ENCODE measurements at places on chromosomes 16 and 17. TPM values are rescaled to one million over a fixed set of nuclear protein-coding genes. Genes with fewer than 3 reads are reported as not detected.

The PRSS22 gene
- polyA plus RNA-seq: not detected

The HS3ST3B1 gene
- polyA plus RNA-seq: 3.0 TPM

The RNU2-1 gene
- not detected for polyA plus RNA-seq

The SLC5A11 gene
- polyA plus RNA-seq: not detected

DNA sequence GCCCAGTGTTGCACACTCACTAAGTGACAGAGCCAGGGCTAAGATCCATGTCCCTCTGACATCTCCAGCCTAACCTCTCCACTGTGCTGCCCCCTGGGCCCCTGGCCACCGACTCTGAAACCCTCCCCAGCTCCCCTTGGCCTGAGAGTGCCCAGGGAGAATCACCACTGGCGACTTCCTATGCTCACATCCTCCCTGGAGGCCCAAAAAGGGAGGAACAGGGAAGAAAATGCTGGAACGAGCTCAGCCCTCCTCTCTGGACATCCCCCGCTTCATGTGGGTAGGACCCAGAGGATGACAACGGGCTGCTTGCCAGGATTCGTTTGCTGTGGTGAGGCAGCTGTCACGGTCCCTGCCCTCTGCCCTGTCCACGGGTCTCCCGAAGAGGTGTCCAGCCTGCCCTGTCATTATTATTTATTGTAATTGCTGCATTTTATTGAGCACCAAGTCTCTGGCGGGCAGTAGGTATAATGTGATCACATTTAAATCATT lies 153.5 kb upstream of the RPL38 start:
- no peaks in the 10 kb centered on the region for H3K4me1 ChIP-seq
- no peak overlapping the region for H3K4me3 ChIP-seq
- no peak for DNase-seq
- no peak overlapping the region for H3K27ac ChIP-seq
- no peaks in the 10 kb centered on the region for H3K36me3 ChIP-seq
- H3K27me3 ChIP-seq: peaks cover 23% of the 10 kb centered on the region

DNA sequence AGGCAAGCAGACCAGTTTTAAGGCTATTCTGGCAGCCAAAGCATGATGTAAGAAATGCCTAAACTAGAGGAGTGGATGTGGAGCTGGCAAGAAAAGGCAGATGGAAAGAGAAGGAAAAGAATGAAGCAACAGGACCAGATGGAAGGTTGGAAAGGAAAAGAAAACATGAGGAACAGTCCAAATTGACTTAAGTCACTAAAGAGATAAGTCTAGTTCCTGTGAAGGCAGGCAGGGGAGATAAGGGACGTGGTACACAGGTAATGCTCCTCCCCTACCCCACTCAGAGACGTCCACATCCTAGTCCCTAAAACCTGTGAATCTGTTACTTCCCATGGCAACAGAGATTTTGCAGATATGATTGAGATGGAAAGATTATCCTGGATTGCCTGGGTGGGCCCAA lies 43.5 kb downstream of the TEX2 start:
- no peaks in the 10 kb centered on the region for H3K36me3 ChIP-seq
- no peak overlapping the region for H3K4me3 ChIP-seq
- no peaks in the 10 kb centered on the region for H3K27me3 ChIP-seq
- DNase-seq: no peak

DNA sequence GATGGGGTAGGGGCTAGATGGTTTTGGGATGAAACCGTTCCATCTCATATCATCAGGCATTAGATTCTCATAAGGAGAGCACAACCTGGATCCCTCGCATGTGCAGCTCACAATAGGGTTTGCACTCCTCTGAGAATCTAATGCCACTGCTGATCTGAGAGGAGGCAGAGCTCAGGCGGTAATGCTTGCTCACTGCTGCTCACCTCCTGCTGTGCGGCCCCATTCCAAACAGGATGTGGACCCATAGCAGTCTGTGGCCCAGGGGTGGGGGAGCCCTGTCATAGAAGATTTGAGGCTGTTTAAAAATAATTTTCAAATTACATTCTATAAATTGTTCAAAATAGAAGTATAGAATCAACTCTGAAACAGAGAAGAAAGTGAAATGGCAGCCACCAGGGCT lies 50.8 kb downstream of the PHKB start:
- no peak for DNase-seq
- no peak overlapping the region for H3K4me3 ChIP-seq

GRCh38 chr16:72857834-72858664 lies 189.9 kb downstream of the ZFHX3 start:
- H3K4me3 ChIP-seq: no peak overlapping the region
- no peaks in the 10 kb centered on the region for H3K36me3 ChIP-seq
- peaks cover 15% of the 10 kb centered on the region for H3K4me1 ChIP-seq
- H3K27me3 ChIP-seq: no peaks in the 10 kb centered on the region
- no peak for DNase-seq

DNA sequence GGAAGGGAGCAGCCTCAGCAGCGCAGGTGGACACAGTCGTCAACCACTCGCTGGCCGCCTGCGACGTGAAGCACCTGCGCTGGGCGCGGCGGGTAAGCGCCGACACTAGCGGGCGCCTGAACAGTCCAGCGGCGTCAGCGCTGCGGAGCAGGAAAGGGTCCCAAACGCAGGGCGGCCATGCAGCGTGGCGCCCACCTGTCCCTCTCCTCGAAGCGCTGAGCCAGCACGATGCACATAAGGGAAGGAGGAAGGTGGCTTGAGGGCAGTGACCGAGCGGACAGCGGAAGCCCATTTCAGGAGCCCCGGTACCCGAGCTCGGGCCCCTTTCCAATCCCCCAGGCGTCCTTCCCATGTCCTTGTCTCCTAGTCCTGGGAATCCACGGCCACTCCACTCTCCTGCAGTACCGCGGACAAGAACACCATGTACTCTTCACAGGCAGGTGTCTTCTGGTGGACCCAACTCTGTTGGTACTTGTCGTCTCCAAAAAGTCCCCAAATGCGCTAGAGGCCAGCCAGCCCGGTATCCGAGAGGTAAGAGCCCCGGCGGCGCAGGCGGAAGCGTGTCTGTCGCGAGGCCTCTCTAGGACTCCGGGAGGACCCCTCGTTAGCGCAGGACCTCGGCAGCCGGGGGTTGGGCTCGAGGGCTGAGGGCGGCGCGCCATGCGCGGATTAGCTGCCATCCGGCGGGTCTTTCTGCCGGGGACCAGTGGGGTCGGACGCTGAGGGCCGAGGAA lies 14.4 kb downstream of the ZNF232 start:
- H3K27ac ChIP-seq: peak overlapping the region; percentile 96
- peaks cover 20% of the 10 kb centered on the region for H3K4me1 ChIP-seq
- peak overlapping the region; percentile 98 for H3K4me3 ChIP-seq
- H3K27me3 ChIP-seq: no peaks in the 10 kb centered on the region
- DNase-seq: peak; percentile 70
- peaks cover 28% of the 10 kb centered on the region for H3K36me3 ChIP-seq

DNA sequence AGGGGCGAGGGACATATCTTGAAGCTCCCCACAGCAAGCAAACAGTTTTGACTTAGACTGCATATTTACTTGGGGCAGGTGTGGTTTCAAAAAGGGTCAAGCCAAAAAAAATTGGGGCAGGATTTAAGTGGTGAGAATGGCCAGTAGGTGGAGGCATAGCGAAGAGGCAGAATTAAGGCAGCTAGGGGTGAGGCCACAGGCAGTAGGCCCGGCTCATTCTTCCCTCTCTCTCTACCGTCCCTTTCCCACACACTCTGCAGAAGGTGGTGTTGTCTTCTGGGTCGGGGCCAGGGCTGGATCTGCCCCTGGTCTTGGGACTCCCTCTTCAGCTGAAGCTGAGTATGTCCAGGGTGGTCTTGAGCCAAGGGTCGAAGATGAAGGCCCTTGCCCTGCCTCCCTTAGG lies 2.6 kb downstream of the SHBG start:
- DNase-seq: no peak
- H3K4me1 ChIP-seq: no peaks in the 10 kb centered on the region
- H3K27ac ChIP-seq: peak overlapping the region; percentile 57
- peak overlapping the region; percentile 37 for H3K4me3 ChIP-seq
- H3K27me3 ChIP-seq: peaks cover 14% of the 10 kb centered on the region

- H3K27me3 ChIP-seq: no peaks in the 10 kb centered on the region
- H3K27ac ChIP-seq: peak overlapping the region; percentile 57
- no peak for DNase-seq
- H3K36me3 ChIP-seq: no peaks in the 10 kb centered on the region
- peak overlapping the region; percentile 77 for H3K4me3 ChIP-seq
These were observed 680 bp downstream of the ZNF629 start for GRCh38 chr16:30786115-30786935.

DNA sequence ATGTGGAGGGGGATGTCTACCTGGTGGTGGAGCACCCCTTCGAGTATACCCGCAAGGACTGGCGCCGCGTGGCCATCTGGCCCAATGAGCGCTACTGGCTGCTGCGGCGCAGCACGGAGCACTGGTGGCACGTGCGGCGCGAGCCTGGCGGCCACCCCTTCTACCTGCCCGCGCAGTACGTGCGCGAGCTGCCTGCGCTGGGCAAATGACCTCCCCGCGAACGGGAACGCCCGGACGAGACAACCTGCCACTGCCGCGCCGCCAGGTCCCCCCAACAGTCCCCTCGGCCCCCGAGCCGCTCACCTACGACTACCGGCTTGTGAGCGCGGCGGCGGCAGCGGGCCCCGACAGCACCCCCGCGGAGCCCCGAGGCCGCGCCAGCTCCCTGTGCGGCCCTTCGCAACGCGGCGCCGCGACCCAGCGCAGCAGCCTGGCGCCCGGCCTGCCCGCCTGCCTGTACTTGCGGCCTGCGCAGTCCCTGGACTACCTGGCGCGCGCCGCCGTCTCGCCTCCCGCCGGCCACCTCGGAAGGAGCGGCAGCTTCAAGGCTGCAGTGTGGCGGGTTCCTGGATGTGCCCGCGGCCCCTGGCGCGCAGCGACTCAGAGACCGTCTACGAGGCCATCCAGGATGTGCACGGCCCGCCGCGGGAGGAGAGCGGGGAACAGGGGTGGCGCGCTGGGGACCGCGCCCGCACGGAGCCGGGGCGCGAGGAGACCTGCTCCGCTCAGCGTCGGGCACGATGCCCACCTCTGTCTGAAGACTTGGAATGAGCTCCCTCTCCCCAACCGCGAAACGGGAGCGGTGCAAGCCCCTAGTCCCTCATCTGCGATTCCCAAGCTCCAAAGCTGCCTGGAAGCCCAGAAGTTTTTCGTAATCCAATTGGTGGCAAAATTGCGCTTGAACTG lies 48.7 kb upstream of the AMZ2 start:
- DNase-seq: peak; percentile 35
- no peaks in the 10 kb centered on the region for H3K36me3 ChIP-seq
- H3K4me1 ChIP-seq: peaks cover 44% of the 10 kb centered on the region
- H3K27ac ChIP-seq: peak overlapping the region; percentile 66
- peaks cover 7% of the 10 kb centered on the region for H3K27me3 ChIP-seq

DNA sequence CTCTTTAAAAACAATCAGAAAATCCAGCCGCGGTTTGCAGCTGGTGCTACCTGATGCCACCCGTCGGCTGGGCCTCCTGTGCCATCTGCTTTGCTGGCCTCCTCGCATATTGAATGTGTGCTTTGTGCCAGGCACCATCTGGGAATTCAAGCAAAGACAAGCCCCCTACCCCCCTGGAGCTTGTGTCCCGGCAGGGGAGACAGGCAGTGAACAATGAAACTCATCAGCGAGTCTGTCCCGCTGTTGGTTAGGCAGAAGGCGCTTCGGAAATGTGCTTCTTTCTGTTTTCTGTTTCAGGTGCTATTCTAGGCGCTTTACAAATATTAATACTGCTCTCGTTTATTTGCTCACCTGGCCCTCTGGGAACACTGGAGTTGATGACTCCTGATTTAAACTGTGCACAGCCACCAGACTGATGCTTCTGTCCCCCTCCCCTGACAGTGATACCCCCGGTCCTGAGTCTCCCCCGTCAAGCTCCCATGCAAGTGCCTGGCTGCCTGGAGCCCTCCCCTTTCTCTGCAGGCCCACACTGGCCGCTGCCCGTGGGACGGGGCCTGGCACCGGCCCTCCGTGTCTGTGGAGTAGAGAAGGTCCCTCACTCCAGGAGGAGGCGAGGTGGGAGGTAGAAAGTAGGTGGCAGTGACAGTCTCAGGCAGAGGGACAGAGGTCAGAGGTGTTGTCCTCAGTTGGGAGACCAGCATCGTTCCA lies 126.1 kb upstream of the PLCG2 start:
- H3K27ac ChIP-seq: no peak overlapping the region
- peaks cover 11% of the 10 kb centered on the region for H3K4me1 ChIP-seq
- DNase-seq: no peak
- H3K27me3 ChIP-seq: no peaks in the 10 kb centered on the region
- peaks cover 6% of the 10 kb centered on the region for H3K36me3 ChIP-seq

DNA sequence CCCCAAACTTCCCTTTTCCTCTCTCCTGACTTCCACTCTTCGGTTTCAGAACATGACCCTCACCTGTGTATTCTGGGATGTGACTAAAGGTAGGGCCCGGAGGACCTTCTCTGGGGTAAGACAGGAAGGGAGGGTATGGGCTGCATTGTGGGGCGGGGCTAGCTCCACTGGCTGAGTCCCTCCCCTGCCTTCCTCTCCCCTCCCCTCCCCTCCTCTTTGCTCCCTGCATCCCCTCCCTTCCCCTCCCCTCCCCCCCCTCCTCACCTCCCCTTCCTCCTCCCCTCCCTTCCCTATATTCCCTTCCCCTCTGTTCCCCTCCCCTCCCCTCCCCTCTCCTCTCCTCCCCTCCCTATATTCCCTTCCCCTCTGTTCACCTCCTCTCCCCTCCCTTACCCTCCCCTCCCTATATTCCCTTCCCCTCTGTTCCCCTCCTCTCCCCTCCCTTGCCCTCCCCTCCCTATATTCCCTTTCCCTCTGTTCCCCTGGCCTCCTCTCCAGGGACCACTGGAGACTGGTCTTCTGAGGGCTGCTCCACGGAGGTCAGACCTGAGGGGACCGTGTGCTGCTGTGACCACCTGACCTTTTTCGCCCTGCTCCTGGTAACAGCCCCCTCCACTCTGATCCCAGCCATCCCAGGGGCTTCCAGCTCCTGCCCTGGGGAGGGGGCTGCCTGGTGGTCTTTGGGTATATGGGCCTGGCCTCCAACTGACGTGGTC lies 11.8 kb downstream of the ADGRG3 start:
- no peak for DNase-seq
- H3K27ac ChIP-seq: no peak overlapping the region
- H3K36me3 ChIP-seq: no peaks in the 10 kb centered on the region
- no peaks in the 10 kb centered on the region for H3K27me3 ChIP-seq
- H3K4me1 ChIP-seq: peaks cover 7% of the 10 kb centered on the region

Data from naive B cell (primary cell).